Keratinocyte (primary cell): ENCODE measurements at places on chromosomes 13 and 19. TPM values are rescaled to one million over a fixed set of nuclear protein-coding genes. Genes with fewer than 3 reads are reported as not detected.

GRCh38 chr19:13817018-13817614, 21.9 kb downstream of the ZSWIM4 start:
- DNase-seq: no peak

DNA sequence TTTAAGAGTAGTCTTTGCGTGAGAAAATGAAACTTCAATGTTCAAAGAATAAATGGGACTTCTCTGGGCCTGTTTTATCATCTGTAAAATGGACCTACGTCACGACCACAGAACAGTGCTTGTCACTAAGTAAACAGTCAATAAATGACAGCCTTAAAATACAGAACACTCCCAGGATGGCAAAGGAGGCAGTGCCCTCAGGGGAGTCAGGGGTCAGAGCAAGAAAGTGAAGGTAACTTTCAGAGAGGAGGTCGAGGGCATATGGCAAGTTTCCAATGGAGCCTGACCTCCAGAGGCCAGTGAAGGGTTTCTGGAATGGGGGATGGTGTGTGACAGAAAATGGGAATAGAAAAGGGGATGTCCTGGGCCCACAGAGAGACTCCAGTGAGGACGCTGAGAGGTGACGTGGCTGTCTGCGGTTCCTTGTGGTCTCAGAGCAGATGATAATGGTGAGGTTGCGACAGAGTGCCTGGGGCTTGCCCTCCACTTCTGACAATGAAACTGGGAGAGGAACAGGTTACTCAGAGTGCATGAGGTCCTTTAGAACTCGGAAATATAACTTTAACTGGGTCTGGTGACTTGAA, 91.8 kb downstream of the UBL3 start:
- DNase-seq: no peak

The ZFP30 gene
- polyA plus RNA-seq: 3.0 to 4.2 TPM (median 3.4 TPM) in 3 replicates

The SLC6A16 gene
- polyA plus RNA-seq: 0.04 TPM in 1 of 3 replicates, not detected in the others

GRCh38 chr13:74299721-74300120, 165.5 kb upstream of the KLF12 start:
- DNase-seq: no peak
